ENCODE measurements at places on chromosomes 12 and 14. TPM values are rescaled to one million over a fixed set of nuclear protein-coding genes. Genes with fewer than 3 reads are reported as not detected.

GRCh38 chr14:53963320-53964227 is 6.9 kb upstream of the BMP4 start:
- DNase-seq: no peak

GRCh38 chr14:100683578-100683977 is 43.1 kb upstream of the DLK1 start:
- no peak for DNase-seq

DNA sequence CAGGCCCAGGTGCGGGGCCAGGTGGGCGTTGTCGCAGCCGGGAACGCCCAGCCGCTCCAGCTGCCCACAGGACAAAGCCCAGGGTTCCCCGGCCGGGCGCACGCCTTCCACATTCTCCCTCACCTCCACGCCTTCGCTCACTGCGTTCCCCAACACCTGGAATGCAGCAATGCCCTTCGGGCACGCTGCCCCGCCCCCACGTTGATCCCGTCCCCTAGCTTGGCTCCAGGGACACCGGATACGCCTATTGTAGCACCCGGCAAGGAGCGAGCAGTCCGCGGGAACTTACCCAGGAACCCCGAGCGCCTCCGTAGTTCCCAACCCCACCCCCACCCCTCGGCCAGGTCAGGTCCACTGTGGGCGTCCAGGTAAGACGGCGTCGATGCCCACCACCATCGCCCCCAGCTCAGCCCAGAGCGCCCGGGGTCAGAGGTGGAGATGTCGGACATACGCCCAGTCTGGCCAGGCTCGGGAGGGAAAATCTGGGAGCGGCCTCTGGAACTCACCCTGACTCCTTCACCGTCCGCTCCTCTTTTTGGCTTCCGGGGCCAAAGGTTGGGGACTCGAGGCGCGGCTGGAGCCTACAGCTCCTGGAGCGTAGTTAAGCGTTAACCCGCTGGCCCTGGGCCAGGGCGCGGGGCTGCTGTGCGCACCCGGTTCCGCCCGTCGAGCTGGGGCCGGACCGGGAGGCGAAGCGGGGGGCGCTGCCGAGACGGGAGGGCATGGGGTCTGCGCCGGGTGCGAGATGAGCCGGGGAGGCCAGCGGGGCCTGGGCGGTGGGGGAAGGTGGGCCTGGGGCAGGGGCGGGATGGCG is 594 bp upstream of the CEP170B start:
- no peak for DNase-seq

FBRSL1 gene
- 58.3 TPM for polyA plus RNA-seq

DNA sequence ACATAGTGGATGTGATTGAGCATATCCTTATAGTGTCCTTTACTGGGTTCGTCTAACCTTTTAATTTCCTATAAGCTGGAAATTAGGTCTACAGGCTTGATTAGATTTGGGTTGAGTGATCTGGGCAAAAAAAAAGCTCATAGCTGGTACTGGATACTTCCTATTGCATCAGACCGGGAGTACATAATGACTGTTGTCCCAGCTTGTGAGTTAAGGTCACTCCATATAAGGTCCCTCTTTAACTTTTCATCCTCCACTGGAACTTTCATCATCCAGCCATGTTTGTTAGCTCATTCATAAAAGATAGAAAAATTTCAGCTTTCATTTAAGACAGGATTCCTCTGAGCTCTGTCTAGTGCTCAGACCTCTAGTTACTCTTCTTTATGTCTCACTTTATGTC is 80.8 kb downstream of the C14orf132 start:
- DNase-seq: no peak

AQP2 gene
- not detected for polyA plus RNA-seq

ADAMTS20 gene
- 0.72 TPM for polyA plus RNA-seq

KRT75 gene
- polyA plus RNA-seq: not detected

DNA sequence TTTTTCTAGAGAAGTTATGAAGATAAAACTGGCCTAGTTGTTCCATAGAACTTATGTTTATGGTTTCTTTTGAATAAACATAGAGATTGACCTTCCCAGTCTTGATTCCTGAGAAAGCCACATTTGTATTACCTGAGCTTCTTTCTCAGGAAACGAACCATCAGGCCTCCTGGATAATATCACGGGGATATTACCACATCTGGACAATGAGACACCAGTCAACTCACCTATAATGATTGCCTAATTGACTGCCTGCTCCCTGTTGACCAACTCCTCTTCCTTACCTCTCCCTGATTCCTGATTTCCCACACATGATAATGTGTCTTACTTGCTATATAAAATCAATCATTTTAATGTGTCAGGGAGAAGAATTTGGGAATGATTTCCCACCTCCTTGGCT is 822.7 kb downstream of the LRFN5 start:
- DNase-seq: no peak

DNA sequence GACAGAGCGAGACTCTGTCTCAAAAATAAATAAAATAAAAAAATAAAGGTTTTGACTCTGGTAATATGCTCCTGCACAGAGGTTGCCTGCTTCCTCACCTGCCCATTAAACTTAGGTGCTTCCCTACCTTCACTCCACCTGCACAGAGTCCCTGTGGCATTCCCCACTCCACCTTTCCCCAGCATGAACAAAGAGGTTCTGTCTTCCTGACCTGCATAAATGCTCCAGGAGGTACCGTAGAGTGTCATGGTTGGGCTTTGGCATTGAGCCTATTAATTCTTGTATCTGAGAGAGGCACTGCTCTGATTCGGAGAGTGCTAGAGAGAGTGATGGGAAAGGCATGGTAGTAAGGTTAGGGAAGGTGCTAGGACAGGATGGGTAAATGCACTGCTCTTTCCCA is 6.3 kb downstream of the ARHGAP9 start:
- DNase-seq: no peak

- DNase-seq: no peak
Observed at GRCh38 chr14:33271891-33272290, 333.2 kb downstream of the NPAS3 start.

- DNase-seq: no peak
Observed at GRCh38 chr12:14238221-14238792, 127.2 kb upstream of the ATF7IP start.

GRCh38 chr12:84315926-84316325 is 596.7 kb downstream of the SLC6A15 start:
- DNase-seq: no peak

- DNase-seq: no peak
Observed at GRCh38 chr14:24198814-24199524, 3.7 kb upstream of the TM9SF1 start.

DNA sequence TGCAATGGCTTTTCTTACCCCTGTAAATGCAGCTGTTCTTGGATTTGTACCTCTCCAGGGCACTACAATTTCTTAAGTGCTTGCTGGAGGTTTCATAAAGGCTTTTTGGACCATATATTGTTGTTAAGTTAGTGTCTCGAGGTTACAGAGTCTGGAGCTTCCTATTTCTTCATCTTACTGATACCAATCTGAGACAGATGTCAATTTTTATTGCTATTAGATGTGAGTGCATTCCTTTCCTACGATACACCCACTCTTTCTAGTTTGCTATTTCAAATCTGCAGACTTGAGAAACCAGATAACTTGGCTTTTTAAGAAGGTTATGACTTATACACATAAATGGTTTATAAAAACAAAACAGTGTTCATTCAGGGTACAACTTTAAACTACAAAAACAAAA is 2.1 kb downstream of the NOXRED1 start:
- DNase-seq: no peak

- DNase-seq: no peak
Observed at GRCh38 chr14:90087433-90087832, 25.6 kb downstream of the KCNK13 start.

GRCh38 chr12:94282675-94283074 is 134.3 kb downstream of the PLXNC1 start:
- no peak for DNase-seq

GPR162 gene
- polyA plus RNA-seq: 17.6 TPM

DNA sequence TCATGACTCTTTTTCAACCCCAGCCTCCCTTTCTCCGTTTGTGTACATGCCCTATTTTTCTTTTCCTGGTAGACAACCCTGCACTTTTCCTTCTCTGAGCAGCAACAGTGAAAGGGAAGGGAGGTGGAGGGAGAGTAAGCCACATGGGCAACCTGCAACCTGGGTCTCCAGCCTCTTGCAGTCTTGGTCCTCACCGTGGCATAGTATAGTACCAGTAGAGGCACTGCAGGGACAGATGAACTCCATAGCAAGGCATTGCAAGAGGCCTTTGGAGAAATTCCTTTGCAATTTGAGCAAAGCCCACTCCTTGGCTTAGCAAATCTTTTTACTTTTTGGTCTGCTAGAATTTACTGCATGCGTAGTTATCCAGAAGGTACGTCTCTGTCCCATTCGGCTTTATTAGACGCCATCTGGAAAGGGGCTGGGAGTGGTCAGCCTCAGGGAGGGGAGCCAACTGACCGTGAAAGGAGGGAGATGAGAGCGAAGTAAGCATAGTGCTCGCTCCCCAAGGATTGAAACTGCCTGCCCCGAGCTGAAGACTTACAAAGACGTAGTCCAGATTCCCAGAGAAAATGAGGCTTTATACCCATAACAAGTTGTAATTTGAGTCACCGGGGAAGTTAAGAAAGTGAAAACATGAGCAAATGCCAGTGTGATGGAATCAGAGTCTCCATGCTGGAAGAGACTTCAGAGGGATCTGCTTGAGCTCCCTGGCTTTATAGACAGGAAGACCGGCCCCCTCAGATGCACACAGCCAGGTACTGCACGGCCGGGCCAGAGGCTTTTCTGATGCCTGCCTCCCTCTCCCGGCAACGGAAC is 332.0 kb downstream of the CACNA1C start:
- peak; percentile 76 for DNase-seq

KLRD1 gene
- polyA plus RNA-seq: 0.59 TPM

DNA sequence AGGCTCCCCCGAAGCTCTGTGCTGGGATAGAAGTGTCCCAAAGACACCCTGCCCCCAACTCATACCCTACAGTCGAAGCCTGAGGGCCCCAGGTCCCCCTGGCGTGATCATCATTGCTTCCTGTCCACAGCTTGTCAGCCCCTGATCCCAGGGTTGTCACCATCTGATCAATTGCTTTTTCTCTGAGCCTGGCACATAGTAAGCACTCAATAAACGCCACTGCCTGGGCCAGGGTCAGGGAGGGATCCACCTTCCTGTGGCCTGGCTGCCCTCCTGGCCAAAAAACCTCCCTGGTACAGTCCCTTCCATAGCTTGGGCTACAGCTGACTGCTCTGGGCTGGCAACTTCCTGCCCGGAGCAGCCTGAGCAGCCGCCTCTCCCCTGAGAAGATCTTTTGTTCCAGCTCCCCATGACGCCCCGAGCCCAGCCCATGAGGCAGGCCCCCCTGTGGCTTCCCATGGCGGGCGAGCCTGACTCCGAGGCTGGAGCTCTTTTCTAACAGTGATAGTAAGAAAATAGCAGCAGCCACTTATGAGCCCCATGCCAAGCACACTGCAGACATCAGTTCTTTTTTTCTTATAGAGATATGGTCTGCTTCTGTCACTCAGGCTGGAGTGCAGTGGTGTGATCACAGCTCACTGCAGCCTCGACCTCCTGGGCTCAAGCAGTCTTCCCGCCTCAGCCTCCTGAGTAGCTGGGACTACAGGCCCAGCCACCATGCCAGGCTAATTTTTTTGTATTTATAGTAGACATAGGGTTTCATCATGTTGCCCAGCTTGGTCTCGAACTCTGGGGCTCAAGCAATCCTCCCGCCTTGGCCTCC is 6.5 kb downstream of the SH2B3 start:
- no peak for DNase-seq

DNA sequence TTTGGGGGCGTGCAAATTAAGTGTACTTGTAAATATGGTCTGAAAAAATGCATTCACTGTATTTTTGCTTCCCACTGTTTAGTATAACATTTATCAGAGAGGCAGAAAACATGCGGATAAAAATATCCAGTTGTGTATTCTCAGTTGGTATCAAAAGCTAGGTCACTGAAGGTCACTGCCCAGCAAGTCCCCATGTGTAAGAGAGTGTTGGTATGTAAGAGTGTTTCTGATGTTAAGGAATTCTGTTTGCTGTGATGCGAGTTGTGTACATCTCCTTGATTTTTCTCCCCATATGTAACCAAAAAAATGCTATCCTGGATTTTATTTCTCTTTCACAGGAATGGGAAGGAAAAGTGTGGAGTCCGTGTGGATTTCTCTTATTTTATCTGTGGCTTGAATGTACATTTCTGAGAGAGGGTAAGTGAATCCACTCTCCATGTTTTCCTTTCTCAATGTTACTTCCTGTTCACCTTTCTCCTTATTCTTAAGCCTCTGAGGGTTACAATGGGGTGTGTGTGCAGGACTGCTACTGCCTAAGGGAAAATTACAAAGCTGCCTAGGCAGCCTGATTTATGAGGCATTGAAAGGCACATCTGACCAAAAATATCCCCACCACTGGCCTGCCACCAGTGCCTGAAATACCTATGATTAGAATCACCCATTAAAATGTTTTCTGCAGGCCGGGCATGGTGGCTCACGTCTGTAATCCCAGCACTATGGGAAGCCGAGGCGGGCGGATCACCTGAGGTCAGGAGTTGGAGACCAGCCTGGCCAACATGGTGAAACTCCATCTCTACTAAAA is 97.9 kb upstream of the USP44 start:
- DNase-seq: no peak

DNA sequence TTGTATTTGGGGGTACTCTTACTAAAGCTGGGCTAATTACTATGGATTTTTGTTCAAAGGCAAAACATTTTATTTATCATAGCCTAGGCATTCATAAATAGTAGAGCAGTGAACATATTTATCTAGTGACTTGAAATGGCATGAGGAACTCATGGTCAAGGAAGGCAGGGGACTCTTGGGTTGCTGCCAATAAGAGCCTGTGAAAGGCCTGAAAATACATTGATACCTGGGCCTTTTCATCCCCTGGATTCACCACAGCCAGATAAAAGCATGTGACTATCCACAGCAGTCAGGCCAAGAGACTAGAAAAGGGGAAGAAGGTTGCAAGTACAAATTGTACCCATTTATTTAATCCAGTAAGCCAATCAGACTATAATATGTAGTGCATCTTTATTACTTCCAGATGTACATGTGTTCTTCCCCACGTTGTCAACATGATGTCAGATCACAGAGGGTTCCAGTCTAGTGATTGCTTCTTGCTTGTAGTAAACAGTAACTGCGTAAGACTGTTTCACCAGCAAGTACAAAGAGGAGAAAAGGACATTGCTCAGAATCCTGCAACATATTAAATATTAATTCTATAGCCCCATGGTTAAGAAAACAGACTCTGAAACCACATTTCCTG is 409.7 kb downstream of the NOVA1 start:
- DNase-seq: no peak

DNA sequence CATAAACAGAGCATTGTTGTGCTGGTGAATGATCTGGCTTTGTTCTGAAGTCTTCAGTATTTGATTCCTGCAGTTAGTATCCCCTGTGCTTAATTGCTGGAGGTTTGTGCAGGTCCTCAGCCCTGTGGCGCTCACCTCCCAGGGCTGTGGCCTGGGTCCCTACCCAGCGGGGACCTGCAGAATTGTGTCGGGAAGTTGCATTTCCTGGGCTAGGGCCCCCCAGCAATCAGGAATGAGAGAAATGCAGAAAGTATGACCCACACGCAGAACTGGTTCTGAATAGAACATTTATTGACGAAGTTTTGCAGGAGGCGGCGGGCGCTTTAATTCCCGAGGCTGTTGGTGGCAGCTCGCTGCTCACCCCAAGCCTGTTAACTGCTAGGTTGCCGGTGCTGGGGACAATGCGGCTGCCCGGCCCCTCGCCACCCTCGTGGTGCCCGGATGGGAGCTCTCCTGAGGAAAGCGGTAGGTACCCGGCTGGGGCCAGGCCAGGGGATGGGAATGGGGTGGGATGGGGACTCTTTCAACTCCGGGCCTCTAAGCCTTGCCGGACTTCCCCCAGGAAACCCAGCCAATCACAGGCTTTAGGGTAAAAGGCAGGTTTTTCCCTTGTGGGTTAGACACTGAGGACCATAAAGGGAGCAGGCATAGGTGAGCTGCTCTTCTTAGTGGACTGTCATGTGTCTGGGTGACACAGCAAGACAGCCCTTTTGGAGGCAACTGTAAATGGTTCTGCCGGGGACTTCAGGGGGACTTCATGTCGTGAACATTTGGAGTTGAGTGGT is 11.6 kb downstream of the PLEKHG3 start:
- no peak for DNase-seq

All from hindlimb muscle (tissue), 1 donor.